ENCODE measurements at places on chromosomes 16 and 17. TPM values are rescaled to one million over a fixed set of nuclear protein-coding genes. Genes with fewer than 3 reads are reported as not detected.

DNA sequence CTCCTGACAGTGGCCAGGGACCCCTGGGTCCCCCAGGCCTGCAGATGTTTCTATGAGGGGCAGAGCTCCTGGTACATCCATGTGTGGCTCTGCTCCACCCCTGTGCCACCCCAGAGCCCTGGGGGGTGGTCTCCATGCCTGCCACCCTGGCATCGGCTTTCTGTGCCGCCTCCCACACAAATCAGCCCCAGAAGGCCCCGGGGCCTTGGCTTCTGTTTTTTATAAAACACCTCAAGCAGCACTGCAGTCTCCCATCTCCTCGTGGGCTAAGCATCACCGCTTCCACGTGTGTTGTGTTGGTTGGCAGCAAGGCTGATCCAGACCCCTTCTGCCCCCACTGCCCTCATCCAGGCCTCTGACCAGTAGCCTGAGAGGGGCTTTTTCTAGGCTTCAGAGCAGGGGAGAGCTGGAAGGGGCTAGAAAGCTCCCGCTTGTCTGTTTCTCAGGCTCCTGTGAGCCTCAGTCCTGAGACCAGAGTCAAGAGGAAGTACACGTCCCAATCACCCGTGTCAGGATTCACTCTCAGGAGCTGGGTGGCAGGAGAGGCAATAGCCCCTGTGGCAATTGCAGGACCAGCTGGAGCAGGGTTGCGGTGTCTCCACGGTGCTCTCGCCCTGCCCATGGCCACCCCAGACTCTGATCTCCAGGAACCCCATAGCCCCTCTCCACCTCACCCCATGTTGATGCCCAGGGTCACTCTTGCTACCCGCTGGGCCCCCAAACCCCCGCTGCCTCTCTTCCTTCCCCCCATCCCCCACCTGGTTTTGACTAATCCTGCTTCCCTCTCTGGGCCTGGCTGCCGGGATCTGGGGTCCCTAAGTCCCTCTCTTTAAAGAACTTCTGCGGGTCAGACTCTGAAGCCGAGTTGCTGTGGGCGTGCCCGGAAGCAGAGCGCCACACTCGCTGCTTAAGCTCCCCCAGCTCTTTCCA is 25.1 kb downstream of the C1QTNF1 start:
- no peak for DNase-seq

DNA sequence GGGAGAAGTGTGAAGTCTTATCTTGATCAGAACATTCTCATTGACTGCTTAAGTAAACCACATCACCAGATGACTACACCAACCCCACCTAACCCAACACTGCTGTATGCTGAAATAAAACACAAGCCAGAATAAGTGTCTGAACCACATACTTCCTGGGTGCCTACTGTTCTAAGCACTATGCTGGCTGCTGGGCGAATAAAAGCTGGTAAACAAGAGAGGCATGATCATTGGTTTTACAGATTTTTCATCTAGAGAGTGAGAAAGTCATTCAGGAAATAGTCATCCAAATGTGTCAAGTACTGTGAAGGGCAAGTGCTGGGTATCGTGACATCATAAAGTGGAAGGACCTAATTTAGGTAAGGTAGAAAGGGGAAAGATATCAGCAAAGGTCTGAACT is 199.0 kb upstream of the SOX9 start:
- no peak for DNase-seq

- no peak for DNase-seq
These were observed 25.0 kb upstream of the ZNF750 start for GRCh38 chr17:82864713-82865248.

DNA sequence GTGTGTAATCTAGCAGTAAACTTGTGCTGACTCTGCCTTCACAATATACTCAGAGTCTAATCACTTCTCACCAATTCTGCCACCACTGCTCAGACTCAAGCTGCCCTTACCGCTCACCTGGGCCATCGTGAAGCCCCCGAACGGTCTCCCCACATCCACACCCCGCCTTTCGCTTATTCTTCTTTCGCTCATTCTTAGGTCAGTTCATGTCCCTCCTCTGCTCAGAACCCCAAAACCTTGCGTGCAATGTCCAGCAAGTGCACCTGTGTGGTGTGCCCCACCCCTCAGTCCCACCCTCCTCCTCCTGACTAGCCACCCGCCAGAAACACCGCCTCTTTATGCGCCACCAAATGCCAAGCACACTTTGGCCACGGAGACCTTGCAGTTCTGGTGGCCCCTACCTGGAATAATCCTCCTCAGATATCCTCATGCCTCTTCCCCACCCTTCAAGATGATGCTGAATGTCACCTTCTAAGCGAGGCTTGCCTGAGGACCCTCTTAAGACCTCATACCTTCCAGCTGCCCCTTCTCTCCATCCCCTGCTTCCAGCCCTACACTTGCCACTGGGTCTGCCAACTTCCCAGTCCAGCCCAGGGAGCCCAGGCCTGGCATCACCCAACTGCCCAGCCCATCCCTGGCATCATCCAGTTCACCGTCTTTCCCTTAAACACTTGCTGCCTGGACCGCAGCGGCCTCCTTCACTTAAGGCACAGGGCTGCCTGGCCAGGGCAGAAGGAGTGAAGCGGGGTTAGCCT is 34.3 kb upstream of the RBFOX3 start:
- no peak for DNase-seq

DNA sequence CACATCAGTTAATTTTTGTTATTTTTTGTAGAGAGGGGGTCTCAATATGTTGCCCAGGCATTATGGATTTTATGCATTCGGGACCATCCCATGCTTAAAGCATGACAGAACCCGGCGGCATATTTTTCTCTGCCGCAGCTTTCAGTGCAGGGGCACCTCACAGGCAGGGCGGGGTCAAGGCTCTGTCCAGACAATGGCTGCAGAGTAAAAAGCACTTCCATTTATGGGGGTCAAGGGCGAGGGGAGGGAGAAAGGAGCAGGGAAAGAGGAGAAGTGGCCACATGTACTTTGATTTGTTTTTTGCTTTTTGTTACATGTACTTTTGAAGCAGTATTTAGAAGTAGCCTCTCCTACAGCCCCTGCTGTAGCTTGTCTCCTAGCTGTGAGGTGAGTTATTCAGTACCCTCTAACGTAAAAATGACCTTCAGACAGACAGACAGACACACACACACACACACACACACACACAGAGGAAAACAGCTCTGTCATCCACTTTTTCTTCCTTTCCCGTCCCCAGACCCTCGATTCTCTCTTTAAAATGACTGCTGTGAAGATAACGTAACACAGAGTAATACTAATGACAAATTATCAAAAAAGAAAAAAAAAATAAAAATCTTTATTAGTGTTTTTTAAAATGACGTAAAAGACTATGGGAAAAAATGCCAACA is 856 bp upstream of the SCPEP1 start:
- no peak for DNase-seq

The NUDT21 gene
- 75.3 TPM for total RNA-seq

The PITPNM3 gene
- total RNA-seq: 1.6 TPM

Measured in hepatocyte (in vitro differentiated cells).